Daoy (cell line): ENCODE measurements at places on chromosomes 7 and 10. TPM values are rescaled to one million over a fixed set of nuclear protein-coding genes. Genes with fewer than 3 reads are reported as not detected.

Gene OR2A7
- total RNA-seq, result 0.11 TPM in 1 of 2 replicates, not detected in the other

Gene TLL2
- total RNA-seq, result 0.15 and 0.29 TPM in 2 replicates

Gene MICU1
- total RNA-seq, result 25.7 and 26.7 TPM in 2 replicates

Gene HELLS
- 52.1 and 65.4 TPM in 2 replicates for total RNA-seq

Gene TAS2R41
- total RNA-seq, result not detected in 2 replicates

Gene SLC26A3
- total RNA-seq, result not detected in 2 replicates
